Mucosa of gallbladder (tissue), 1 donor: ENCODE measurements at places on chromosomes 3 and 15. TPM values are rescaled to one million over a fixed set of nuclear protein-coding genes. Genes with fewer than 3 reads are reported as not detected.

RSL24D1 gene
- total RNA-seq: 50.1 TPM

GRCh38 chr3:71815340-71816067 is 30.6 kb upstream of the PROK2 start:
- DNase-seq: no peak

GUCA1C gene
- total RNA-seq: not detected

DNA sequence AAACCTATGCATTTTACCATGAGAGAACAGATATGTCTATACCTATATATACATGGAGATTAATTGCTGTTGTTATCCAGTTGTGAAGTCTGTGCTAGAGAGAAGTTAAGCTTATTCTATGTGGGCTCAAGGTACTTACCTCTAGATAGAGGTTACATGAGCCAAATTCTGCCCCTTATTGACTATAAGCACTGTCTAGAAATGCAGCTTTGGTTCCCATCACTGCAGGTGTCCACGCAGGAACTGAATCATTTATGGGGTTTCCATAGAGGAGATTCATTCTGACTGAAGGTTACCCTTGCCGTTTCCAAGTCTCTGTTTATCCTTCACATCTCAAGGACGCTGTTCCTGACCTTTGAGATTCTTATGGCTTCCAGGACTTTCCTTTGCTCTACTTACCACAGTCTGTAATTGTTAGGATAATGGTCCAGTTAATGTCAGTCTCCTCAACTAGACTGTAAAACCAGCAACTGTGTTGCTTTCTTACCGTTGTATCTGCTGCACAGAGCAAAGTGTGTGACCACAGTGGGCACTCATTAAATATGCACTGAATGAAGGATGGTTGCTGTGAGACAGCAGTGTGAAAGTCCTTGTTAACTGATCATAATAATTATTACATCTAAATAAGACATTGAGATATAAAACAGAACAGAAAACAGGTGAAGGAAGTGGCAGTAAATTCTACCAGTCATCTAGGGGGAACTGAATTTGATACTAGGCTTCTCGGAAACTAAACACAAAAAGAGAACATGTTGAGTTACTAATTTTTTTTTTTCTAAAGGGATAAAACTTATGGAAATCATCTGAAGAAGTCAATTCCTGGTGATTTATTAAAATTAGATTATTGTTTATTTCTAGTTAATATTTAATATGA is 44.0 kb upstream of the BCL6 start:
- DNase-seq: no peak

DNA sequence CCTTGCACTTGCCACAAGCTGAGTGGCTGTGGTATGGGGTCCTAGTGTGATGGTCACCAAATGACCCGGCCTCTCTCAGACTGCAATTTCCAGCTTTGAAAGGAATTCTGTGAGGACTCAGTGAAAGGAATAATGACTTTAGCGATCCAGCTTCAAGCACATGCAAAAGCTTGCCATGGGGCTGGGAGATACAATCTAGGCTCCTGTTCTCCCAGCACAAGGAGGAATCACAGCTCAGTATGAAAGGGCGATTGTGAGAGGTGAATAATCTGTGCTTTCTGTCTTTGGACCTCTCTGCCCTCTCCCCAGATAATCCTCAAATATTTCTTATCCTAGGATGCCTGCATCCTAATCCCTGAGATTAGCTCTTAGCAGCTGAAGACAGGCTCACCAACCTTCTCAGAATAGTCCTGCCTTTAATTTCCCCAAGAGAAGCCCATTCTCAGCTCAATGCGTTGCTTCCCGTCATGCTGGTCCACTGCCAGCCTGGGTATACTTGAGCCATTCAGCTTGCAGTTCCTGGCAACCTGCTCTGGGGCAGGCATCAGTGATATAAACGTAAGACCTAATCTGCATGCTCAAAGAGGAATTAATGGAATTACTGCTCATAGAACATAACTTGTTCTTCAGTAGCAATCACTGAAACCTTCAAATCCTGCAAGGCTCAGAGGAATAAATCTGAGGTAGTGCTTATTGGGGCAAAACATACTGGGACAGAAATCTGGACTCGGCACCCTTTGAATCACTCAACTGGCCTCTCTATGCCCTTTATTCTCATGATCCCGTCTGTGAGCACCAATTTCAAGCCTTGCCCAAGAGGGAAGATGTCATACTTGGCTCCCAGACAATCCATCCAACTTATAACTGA is 15.1 kb downstream of the TLNRD1 start:
- no peak for DNase-seq

DNA sequence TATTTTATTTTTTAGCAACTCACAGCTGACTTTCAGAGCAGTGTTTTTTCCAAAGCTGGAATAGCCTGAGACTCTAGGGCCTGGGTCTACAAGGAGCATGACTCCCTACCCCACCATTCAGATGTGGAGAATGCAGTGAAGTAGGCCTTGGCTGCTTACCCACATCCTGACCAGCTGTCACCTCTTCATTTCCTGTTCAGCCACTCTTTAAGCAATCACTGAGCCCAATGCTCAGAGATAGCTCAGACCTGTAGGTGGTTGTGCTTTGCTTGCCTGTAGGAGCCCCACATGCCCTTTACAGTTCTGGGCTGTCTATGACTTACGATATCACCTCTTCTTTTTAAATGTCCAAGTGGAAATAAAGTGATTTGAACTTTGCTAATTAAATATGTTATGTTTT is 148.1 kb downstream of the NEK11 start:
- DNase-seq: no peak

- no peak for DNase-seq
These were observed 999.7 kb upstream of the ALCAM start for GRCh38 chr3:104367000-104367399.

TM4SF18 gene
- 7.7 TPM for total RNA-seq

SUSD5 gene
- 7.8 TPM for total RNA-seq

- no peak for DNase-seq
These were observed 39.1 kb upstream of the OSBPL11 start for GRCh38 chr3:125634336-125634950.

DNA sequence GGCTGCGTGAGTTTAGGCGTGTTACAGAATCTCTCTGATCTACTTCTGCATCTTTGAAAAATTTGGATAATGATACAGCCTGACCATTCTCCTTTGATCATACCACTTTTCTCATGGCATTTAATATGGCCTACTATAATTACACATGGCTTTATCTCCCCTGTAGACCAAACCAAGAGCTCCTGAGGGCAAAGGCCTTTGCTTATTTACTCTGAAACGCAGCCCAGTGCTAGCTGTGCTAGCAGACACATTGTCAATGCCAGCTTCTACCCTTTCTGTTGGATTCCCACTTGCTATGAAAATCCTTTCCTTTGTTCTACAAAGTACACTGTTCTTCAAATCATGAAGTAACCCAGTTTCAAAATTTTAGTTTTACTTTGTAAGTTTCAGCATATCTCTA is 16.5 kb upstream of the VGLL4 start:
- no peak for DNase-seq

KCNMB3 gene
- total RNA-seq: 3.1 TPM

- no peak for DNase-seq
These were observed 142.4 kb downstream of the ZPLD1 start for GRCh38 chr3:102577082-102577789.

DNA sequence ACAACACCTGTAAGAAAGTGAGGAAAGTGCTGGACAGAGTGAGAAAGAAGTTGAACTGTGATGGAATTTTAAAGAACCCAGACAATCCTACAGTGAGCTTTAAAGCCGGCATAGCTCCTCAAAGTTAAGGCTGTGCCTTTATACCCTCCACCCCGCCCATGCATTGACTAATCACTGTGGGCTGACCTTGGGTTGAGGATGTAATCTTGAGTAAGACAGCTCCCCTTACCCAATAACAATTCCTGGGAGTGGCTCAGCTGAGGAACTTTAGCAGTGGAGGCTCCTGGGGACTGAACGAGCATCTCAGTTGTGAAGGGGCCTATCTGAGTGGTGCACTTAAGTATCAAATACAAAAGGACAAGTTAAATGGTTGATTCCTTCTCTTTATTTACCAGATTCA is 35.7 kb upstream of the ZNF770 start:
- DNase-seq: no peak

GRCh38 chr15:50248994-50249582 is 16.4 kb downstream of the HDC start:
- DNase-seq: no peak

GRCh38 chr3:190496859-190497258 is 17.0 kb upstream of the IL1RAP start:
- DNase-seq: no peak

- no peak for DNase-seq
These were observed 51.7 kb downstream of the SEMA5B start for GRCh38 chr3:122975924-122976293.

GATM gene
- 136 TPM for total RNA-seq

PIGX gene
- 21.5 TPM for total RNA-seq

- DNase-seq: no peak
These were observed 18.6 kb upstream of the CNTN3 start for GRCh38 chr3:74633021-74633420.

GASK1A gene
- 19.2 TPM for total RNA-seq

LARP6 gene
- 23.5 TPM for total RNA-seq

DNA sequence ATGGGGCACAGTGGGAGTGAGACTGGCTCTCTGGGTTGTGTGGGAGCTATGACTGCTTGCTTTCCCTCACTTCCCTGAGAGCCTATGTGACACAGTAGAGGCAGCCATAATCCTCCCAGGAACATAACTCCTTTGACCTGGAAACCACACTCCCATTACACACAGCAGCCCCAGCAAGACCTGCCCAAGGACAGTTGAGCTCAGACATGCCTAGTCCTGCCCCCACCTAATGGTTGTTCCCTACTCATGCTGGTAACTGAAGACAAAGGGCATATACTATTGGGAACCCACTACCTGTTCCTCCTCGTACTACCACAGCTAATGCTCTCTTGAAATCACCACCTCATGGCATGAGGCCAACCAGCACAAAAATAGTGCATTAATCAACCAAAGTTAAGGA is 550.4 kb upstream of the ARPP21 start:
- no peak for DNase-seq

- DNase-seq: no peak
These were observed 13.0 kb upstream of the SEC62 start for GRCh38 chr3:169953462-169954141.

GRCh38 chr3:100708644-100708988 is 678 bp upstream of the TFG start:
- DNase-seq: no peak

DNA sequence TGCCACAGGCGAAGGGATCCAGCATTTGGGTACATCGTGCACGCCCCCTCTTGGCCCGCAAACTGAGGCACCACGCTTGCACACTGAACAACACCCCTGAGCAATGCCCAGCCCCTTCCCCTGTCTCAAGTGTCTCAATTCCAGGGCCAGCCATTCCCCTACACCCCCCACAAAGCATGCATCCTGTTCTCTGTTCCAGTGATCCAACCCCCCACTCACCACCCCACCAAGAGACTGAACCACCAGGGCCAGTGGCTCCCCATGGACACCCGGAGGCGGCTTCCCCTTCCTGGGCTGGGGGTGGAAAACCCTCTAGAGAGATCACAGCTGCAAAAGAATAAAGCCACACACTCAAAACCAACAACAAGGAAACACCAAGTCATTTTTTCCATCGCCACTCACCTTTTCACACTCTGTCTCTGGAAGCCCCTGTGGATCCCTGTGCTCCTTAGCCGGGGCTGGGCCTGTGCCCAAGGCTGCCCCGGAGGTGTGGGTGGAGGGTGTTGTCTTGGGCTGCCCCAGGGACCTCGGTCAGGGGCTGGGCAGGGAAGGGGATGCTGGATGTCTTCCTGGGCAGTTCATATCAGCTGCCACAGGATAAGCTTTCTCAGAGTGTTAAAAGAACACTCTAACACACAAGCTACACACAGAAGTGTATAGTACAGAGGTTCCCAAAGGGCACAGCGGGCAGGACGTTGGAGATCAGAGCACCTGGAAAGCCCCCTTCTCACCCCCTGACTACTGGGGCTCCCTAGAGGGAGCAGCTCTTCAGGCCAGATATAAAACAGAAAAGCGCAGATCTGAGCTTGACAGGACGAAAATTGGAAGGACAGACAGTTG is 92.5 kb downstream of the CHSY1 start:
- no peak for DNase-seq

UACA gene
- total RNA-seq: 62.2 TPM

DENND6A gene
- 22.1 TPM for total RNA-seq

DNA sequence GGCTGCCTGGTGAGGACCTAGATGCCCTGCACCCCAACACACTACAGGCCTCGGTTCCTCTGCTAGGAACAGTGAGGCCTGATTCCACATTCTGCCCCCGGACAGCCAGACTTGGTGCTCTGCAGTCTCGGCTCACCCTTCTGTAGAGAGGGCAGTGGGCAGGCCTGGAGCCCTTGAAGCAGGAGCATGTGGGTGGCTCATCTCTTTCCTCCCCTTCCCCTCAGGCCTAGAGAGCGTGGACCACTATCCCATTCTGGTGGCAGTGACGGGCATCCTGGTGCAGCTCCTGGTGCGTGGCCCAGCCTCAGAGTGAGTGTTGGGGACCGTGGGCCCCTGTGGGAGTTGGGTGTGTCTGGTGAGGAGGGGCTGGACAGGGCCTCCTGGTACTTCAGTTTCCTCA is 3.3 kb downstream of the AMIGO3 start:
- no peak for DNase-seq

DNA sequence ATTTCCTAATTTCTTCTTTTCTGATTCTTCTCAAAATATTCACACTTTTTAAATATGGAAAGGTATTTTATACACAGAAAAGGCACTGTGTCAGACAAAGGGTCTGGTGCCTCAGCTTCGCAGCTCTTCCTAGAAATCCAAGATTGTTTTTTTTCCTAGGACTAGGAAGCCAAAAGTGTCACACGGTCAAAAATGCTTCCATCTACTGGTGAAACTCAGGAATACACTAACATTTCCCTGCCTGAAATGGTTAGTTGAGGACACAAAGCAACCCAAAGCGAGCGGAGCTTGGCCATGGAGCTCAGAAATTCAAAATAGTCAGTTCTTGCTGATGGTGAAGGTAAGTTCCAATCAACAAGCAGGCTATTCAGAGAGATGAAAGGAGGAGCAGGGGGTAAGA is 426.5 kb upstream of the RASGRP1 start:
- DNase-seq: no peak

DNA sequence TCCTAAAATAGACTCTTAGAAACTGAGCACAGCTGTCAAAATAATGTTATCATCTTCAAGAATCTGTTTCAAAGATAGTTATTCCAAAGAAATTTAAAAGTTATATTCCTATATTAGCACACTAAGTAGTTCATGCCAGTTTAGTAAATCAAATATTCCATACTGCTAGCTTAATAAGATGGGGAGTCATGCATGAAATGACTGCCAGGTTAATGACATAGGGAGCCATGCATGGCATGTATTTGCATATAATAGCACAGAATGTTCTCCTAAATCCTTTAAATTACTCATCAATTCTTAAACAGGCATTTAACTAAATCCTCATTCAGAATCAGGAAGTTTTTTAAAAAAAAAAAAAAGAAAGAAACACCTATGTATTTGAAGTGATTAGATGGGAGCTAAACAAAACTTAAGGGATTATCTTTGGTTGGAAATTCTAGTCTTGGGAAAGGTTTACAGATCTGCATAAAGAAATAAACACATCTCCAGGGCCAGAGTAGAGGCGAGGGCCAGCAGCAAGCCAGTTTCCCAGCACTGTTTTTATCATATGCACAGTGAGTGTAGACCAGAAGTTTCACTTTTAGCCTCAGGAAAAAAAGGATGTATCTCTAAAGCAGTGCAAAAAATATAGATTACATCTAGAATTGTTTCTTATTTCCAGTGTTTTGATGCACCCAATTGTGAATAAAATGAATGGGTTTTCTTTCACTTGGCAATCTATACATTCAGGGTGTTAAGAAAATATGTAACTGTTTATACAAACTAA is 366.4 kb upstream of the AGTR1 start:
- DNase-seq: no peak
